IgD-negative memory B cell (primary cell): ENCODE measurements at places on chromosomes 2 and 18. TPM values are rescaled to one million over a fixed set of nuclear protein-coding genes. Genes with fewer than 3 reads are reported as not detected.

Gene NR4A2
- polyA plus RNA-seq = 22.7 TPM

Gene PELI1
- polyA plus RNA-seq = 23.9 TPM

Gene SCN7A
- polyA plus RNA-seq = not detected

Gene FOXI3
- polyA plus RNA-seq = not detected

Gene SLC5A6
- 20.3 TPM for polyA plus RNA-seq

Gene SERPINB3
- not detected for polyA plus RNA-seq

Gene OR6B2
- not detected for polyA plus RNA-seq

Gene IL37
- polyA plus RNA-seq = not detected

Gene RFTN2
- not detected for polyA plus RNA-seq

Gene SLC4A1AP
- polyA plus RNA-seq = 20.7 TPM

Gene BARD1
- 12.6 TPM for polyA plus RNA-seq

Gene LINC00305
- polyA plus RNA-seq = not detected

Gene FAM124B
- not detected for polyA plus RNA-seq

Gene OTOS
- not detected for polyA plus RNA-seq

Gene FSHR
- polyA plus RNA-seq = not detected

Gene EDAR
- 0.26 TPM for polyA plus RNA-seq

Gene UGT1A3
- polyA plus RNA-seq = not detected

Gene UPP2
- polyA plus RNA-seq = not detected

Gene GREB1
- not detected for polyA plus RNA-seq

Gene MEIS1
- 0.33 TPM for polyA plus RNA-seq

Gene SLC66A3
- polyA plus RNA-seq = 48.6 TPM

Gene GRB14
- polyA plus RNA-seq = not detected

Gene ALPP
- not detected for polyA plus RNA-seq

Gene CYP26B1
- not detected for polyA plus RNA-seq

Gene SLC8A1
- not detected for polyA plus RNA-seq

Gene CRYGD
- polyA plus RNA-seq = not detected

Gene RAD51AP2
- not detected for polyA plus RNA-seq

Gene ALK
- polyA plus RNA-seq = not detected

Gene CCBE1
- polyA plus RNA-seq = not detected

Gene SERPINB12
- not detected for polyA plus RNA-seq

Gene SCN3A
- polyA plus RNA-seq = 0.85 TPM

Gene ASB18
- polyA plus RNA-seq = not detected

Gene OBSL1
- not detected for polyA plus RNA-seq

Gene ABCG5
- not detected for polyA plus RNA-seq

Gene KCNIP3
- polyA plus RNA-seq = not detected

Gene EPB41L3
- 0.39 TPM for polyA plus RNA-seq

Gene CD302
- polyA plus RNA-seq = 0.11 TPM
